ENCODE measurements at places on chromosomes 1 and 21.

GRCh38 chr1:84407958-84408422, 9.7 kb downstream of the DNASE2B start:
- DNase-seq: no peak

- no peak for DNase-seq
Observed at GRCh38 chr1:17665950-17666720, 89.0 kb upstream of the ACTL8 start.

- DNase-seq: peak; percentile 61
Observed at GRCh38 chr1:22208268-22208972, 65.5 kb upstream of the WNT4 start.

DNA sequence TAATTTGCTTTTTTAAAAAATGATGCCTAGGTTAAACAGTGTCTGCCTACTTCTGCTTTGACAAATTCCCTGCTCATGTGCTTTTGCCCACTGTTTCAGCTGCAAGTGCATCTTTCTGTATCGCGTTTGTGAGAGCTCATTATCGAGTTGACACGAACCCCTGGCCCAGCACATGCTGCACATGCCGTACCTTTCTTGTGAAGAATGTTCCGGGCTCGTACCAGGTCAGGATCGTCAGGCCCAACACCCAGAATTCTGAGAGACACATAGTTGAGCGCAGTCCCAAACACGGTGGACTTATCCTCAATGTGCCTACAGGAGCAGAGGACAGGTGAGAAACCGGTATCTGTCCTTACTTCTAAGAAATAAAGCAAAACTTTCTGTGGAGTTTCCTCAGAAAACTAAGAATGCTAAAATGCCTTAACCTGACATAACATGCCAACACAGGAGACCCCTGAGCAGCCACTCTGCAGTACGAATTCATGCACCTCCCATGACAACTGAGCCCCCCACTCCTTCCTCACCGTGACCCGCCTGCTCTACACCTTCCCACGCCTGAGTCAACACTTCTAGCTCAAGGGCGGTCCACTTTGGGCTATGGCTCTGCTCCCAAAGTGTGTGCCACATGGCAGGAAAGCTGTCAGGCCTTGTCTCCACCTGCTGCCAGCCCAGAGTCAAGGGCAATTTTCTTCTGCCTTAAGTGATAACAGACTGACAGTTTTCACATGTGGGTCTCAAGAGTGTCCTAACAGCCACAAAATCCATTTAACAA, 6.7 kb downstream of the LSS start:
- DNase-seq: peak; percentile 79

DNA sequence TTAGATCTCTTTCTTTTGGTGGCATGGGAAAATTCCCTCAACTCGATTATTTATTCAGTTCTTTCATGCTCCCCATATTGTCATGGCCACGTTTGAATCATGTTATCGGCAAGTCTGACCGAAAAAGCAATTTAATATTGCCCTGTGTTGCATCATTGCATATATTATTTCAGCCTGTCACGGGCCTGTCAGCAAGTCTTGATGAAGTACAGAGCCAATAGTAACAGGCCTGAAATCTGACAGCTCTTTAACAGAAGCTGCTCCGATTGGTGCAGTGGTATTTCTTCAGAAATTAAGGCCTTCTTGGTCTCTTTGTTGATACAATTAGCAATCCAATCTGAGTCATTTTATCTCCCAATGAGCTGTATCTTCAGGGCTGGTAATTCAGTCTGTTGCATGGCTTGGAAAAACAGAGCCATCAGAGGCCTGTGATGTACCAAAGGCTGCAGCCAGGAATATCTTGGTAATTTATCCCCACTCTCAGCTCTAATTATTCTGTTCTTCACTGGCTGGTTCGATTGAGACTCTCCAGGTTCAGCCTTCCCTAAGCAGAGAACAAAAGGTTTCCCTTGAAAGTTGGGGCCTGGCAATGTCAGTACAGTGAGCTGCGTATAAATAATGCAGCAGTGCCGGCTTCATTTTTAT, 149.5 kb downstream of the FGGY start:
- no peak for DNase-seq

- DNase-seq: no peak
Observed at GRCh38 chr1:201874672-201875071, 14.0 kb upstream of the SHISA4 start.

GRCh38 chr1:219741011-219741970, 128.4 kb upstream of the ZC3H11B start:
- no peak for DNase-seq

DNA sequence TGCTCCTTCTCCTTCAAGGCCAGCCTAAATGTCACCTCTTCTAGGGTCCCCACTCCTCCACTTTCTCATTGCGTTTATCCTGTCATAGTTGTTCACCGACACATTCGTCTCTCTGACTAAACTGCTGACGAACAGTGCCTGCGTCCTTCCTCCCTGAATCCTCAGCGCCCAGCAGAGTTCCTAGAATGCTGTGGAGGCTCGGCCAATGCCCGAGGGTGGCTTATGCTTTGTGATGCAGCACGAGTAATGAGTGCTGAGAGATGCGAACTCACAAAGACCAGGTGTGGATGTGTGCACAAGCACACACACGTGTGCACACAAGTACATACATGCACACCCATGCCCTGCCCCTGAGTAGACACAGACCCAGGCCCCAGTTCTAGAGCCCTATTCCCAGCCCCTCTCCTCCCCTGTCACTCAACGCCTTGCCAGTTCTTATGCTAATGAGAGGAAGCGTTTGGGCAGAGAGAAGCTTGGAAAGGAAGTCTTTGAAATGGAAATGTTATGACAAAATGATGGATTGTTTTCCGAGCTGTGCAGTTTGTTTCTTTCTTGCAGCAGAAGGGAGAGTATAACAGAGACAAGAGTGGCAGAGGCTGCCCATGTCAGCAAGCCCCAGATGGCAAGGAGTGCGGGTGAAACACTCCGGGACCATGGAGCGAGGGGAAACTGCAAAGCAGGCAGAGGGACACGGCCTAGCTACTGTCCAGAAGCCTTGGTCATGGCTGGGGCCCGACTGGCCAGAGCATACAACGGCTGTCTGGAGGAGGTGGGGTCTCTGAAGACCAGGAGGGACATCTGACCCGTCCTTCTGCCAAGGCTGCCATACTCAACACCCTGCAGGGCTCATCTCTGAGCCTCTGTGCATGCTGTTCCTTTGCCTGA, 24.2 kb downstream of the KCNA10 start:
- no peak for DNase-seq

- DNase-seq: peak; percentile 11
Observed at GRCh38 chr1:54376430-54377039, 29.7 kb downstream of the SSBP3 start.

GRCh38 chr1:195185321-195185720, 1422.9 kb downstream of the KCNT2 start:
- no peak for DNase-seq

DNA sequence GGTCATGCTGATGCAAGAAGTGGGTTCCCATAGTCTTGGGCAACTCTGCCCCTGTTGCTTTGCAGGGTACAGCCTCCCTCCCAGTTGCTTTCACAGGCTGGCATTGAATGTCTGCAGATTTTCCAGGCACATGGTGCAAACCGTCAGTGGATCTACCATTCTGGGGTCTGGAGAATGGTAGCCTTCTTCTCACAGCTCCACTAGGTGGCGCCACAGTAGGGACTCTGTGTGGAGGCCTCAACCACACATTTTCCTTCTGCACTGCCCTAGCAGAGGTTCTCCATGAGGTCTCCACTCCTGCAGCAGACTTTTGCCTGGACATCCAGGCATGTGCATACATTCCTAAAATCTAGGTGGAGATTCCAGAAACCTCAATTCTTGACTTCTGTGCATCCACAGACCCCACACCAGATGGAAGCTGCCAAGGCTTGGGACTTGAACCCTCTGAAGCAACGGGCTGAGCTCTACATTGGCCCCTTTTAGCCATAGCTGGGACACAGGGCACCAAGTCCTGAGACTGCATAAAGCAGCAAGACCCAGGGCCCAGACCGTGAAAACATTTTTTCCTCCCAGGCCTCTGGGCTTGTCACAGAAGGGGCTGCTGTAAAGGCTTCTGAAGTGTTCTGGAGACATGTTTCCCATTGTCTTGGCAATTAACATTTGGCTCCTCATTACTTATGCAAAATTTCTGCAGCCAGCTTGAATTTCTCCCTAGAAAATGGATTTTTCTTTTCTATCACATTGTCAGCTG, 466.2 kb upstream of the PBX1 start:
- no peak for DNase-seq

Data from NCI-H524 (cell line).